Forelimb muscle (tissue), 1 donor: ENCODE measurements at places on chromosomes 5 and 9. TPM values are rescaled to one million over a fixed set of nuclear protein-coding genes. Genes with fewer than 3 reads are reported as not detected.

The SLC46A2 gene
- 0.10 TPM for polyA plus RNA-seq

The ST8SIA4 gene
- 4.6 TPM for polyA plus RNA-seq

The PCDHA9 gene
- polyA plus RNA-seq: not detected

The ZNF608 gene
- 18.9 TPM for polyA plus RNA-seq

DNA sequence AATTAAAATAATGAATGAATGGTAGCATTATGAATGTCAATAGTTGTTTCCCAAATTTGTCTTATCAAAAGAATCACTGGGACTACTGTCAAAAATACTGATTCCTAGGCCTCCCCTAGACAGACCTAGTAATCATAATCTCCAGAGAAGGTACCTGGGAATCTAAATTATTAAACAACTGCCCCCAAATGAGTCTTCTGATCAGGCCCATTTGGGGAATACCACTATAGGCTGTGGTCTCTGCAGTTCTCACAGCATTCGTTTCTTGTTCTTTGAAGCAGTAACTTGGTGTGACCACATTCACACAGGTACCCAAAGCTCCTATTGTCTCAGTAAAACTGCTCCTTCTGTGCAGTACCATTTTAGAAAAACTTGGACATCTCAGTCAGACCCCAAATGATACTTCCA, 230.9 kb downstream of the PIK3R1 start:
- DNase-seq: no peak

- DNase-seq: no peak
Observed at GRCh38 chr9:89815903-89816573, 211.2 kb downstream of the GADD45G start.

DNA sequence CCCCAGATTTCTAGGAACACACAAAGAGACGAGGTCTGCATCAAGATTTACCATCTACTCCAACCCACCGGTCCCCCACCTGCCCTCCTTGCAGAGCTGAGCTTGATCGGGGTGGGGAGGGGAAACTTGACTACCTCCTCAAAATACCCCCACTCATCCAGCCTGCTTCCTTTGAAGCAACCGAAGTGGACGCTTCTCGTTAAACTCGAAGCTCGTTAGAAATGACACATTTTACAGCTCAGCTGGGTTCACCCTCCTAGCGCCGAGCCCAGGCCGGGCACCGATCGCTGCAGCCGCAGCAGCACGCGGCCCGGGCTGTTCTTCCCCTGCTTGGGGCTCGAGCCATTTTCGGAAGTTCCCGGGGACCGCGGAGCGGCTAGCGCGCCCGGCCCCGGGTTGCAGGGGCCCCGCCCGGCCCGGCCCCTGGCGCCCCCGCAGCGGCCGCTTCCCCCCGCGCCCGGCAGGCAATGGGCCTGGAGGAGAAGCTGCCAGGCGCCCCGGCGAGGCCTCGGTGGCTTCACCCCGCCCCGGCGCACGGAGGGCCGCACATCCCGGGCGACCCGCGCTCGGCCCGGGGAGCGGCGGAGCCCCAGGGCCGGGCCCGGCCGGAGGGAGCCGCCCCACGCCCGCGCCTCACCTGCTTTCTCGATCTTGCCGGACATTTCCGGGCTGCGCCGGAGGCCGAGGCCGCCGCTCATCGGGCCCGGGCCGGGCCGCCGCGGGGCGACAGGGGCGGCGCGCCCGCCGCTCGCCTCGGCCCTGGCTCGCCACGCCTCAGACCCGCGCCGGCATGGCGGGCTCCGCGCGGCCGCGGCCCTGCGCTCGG, 530 bp downstream of the RAPGEF1 start:
- DNase-seq: no peak

GRCh38 chr9:21070906-21071305, 6.8 kb downstream of the IFNB1 start:
- DNase-seq: no peak

DNA sequence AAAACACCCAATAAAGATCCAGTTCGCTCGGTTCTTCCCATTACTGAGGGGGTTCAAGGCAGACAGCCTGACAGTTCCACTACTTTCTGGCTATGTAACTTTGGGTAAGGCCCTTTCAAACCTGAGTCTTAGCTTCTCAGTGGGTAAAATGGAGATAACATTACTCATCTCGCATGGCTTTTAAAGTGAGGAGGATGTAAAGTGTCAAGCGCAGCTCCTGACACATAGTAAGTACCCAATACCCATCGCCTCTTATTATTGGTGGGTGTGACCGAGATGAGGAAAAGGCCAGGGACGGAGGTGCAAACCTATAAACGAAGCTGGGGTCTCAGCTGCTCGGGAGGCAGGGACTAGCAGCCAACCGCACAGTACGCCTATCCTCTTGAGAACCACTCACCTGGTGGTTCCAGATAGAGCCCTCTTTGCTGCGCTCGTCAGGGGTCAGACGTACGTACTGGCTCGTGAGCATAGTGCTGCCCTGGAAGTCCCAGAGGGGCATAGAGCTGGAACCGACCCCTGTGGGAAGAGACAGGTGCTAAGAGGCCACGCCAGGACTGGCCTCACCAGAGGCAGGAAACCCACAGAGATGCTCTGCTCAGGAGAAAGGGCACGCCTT, 584 bp downstream of the LMAN2 start:
- no peak for DNase-seq
